ENCODE measurements at places on chromosomes 11 and 22.

- H3K4me3 ChIP-seq, result peak overlapping the region; percentile 82
- peak overlapping the region; percentile 82 for H3K27ac ChIP-seq
- H3K4me1 ChIP-seq, result peaks cover 73% of the 10 kb centered on the region
- no peaks in the 10 kb centered on the region for H3K27me3 ChIP-seq
These were observed 5.5 kb downstream of the EHD1 start for GRCh38 chr11:64872790-64873488.

DNA sequence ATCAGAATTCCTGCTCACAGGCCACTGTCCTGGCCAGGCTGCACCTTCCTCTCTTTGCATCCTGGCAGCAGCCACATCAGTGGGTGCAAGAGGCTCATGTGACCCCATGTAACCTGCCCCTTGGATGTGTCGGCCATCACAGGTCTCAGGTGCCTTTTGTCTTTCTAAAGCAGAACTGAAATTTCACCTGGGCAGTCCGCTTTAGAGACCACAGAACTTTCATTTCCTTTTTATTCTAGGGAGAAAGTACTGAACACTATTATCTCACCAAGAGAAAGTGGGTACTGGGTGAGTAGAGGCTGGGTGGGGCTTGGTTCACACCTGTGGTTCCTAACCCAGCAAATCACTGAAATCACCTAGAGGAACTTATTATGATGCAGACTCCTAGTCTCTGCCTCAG lies 51.7 kb upstream of the NUP160 start:
- no peaks in the 10 kb centered on the region for H3K36me3 ChIP-seq
- no peak overlapping the region for H3K27ac ChIP-seq
- peaks cover 14% of the 10 kb centered on the region for H3K4me1 ChIP-seq

DNA sequence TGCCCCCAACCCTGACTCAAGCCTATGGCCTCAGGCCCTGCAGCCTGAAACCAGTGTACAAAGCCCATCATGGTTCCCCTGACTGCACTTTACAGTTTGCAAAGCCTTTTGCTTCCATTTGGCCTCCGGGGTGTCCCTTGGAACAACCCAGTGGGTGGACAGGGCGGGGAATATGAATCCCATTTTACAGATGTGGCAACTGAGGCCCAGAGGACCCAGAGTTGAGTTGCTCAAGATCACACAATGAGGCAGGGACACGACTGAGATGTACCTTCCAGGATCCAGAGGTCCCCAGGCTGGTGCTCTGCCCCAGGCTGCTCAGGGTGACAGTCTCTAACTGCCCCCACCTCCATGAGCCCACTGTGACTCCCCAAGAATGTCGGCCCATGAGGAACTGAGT lies 5.4 kb upstream of the POLDIP3 start:
- no peak for DNase-seq
- peaks cover 14% of the 10 kb centered on the region for H3K4me1 ChIP-seq
- H3K4me3 ChIP-seq, result no peak overlapping the region
- no peak overlapping the region for H3K27ac ChIP-seq
- H3K36me3 ChIP-seq, result no peaks in the 10 kb centered on the region

- H3K27ac ChIP-seq, result no peak overlapping the region
- no peaks in the 10 kb centered on the region for H3K27me3 ChIP-seq
- no peak for DNase-seq
- H3K36me3 ChIP-seq, result peaks cover 2% of the 10 kb centered on the region
- no peaks in the 10 kb centered on the region for H3K4me1 ChIP-seq
These were observed 843 bp downstream of the OR56B1 start for GRCh38 chr11:5737091-5737490.
